MM.1S (cell line): ENCODE measurements at places on chromosomes 1 and 21.

- DNase-seq = no peak
These were observed 82.3 kb upstream of the ZC3H12A start for GRCh38 chr1:37392051-37392450.

DNA sequence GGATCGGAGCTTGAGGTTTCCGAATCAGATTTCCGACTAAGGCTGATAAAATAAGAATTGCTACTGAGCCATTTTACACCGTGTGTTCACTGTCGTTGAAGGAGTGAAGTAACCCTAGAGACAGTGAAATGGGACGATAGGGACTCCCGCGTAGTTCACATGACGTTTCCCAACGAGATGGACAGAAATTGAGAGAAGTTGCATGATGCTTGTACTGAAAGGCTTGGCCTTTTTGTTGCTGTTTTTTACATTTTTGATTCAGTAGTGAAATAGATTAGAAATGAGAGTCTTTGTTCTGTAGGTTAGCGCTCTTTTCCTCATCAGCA is 1.2 kb downstream of the KHDRBS1 start:
- DNase-seq = no peak

GRCh38 chr1:224582041-224582440 is 34.1 kb upstream of the CNIH3 start:
- DNase-seq = no peak

GRCh38 chr1:230549625-230550024 is 92.7 kb upstream of the COG2 start:
- no peak for DNase-seq

DNA sequence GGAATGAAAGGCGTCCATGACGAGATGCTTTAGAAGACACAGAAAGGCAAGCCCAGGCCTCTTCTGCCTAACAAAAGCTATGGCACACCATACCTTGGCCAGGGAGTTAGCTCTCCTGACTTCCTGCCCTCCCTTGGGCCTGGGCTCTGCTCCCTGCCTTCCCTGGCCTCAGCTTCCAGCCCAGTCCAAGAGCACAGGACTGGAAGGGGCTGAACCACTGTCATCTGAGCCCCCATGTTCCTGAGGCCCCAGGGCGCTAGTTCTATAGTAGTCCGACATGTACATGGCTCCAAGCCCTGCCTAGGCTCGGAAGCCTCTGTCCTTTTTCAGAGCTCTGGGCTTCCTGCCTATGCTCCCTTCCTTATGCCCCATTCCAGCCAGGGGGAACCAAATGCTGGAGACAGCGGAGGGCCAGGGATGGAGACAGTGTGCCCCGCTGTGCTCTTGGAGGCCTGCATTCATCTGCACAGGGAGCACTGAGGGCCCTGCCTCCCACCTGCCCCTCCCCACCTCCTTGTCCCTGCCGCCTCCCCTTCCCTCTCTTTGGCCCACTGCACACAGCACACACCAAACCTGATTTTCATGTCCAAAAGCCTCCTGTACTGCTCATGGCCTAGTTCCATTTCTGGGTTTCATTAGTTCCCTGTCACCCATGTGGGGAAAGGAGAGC is 240.1 kb downstream of the RHOU start:
- no peak for DNase-seq

- DNase-seq = peak; percentile 58
These were observed 73.8 kb downstream of the MTR start for GRCh38 chr1:236868625-236869467.

DNA sequence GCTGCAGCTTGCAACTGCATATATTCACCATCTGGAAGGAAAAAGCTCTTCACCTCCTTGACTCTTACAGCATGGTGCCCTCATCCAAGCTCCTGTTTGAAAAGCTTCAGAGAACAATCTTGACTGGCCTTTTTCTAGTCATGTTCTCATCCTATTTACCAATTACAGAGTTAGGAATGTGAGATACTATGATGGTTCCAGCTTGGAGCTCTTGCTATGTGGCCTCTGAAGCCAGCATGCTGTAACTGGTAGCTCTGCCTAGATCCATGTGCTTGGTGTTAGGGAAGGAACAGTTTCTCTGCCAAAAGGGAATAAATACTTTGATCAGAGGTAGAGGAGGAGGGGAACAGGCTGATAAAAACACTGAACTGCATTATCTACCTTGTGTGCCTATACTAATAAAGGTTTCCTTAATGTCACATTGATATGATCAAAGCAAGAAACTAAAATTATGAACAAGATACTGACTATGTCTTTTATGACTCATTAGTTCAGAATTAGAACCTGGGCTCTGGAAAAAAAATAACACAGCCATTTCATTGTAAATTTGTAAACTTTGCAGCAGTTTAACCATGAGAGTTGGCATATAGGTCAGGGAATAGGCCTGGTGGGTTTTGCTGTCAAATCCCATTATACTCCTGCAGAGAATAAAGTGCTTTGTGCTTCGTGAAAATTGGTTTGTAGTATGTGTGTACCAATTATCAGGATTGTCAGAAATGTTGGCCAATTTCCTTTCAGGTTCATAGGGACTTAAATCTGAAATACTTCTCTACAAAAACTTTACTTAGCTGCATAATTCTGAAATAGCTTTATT is 92.7 kb downstream of the LEPR start:
- no peak for DNase-seq

DNA sequence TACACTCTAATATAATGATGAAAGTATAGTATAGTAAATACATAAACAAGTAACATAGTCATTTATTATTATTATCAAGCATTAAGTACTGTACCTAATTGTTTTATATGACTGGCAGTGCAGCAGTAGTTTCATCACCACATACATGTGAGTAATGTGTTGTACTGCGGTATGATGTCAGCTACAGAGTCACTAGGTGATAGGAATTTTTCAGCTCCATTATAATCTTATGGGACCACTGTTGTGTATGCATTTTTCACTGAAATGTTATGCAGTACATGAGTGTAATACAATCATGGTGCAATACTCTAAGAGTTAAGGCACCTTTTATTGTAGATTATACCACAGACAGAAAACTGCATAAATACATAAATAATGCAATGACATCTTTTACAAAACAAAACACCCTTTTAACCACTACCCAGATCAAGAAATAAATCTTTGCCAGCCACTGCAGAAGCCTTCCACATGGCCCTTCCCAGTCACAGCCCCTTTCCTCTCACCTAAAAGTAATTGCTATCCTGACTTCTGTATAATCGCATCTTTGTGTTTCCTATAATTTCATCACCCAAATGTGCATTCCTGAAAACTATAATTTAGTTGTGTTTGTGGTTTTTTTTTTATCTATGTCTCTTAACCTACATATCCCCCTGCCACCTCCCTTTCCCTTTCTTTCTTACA is 16.3 kb downstream of the ABCD3 start:
- no peak for DNase-seq

- DNase-seq = no peak
These were observed 18.8 kb upstream of the EPS8L3 start for GRCh38 chr1:109782514-109782913.

- no peak for DNase-seq
These were observed 223.3 kb downstream of the FGGY start for GRCh38 chr1:59520194-59520593.

- DNase-seq = no peak
These were observed 54.2 kb downstream of the MIGA1 start for GRCh38 chr1:77833521-77834100.

DNA sequence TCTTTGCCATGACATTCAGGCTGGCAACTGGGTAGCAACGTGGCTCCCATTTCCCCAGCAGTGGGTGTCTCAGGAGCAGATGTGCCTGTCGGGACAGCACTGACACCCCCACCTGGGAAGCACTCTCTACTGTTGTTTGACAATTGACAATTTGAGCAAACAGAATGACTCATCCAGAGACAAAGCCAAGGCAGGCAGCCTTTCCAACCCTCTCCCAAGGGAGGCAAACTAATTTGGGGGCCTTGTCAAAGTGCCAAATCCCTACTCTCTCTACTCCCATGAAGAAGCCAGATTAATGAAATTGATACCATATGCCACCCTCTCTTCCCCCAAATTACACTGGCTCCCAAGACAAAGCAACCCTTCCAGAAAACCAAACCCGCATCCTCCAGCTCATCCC is 65.6 kb downstream of the GRIK3 start:
- no peak for DNase-seq

DNA sequence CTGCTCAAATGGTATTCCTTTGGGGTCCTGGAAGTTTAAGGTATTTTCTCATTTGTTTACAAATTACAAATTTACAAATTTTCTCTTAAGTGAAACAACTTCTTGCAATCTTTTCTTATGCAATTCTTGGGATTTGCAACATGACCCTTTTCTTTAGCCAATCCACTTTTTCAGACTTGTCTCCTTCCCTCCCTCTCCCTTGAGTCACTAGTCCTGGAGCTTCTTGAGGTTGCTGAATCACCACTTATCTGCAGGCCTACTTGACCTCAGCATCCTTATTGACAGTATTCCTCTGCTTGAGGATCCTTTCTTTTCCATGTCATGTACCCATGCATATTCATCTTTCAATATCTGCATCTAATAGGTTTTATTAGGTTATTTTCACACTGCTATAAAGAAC is 302.8 kb upstream of the ADAMTS5 start:
- DNase-seq = no peak

- DNase-seq = no peak
These were observed 70.8 kb upstream of the LBR start for GRCh38 chr1:225498549-225499136.

- DNase-seq = no peak
These were observed 81.6 kb downstream of the NPHP4 start for GRCh38 chr1:5910666-5911065.

DNA sequence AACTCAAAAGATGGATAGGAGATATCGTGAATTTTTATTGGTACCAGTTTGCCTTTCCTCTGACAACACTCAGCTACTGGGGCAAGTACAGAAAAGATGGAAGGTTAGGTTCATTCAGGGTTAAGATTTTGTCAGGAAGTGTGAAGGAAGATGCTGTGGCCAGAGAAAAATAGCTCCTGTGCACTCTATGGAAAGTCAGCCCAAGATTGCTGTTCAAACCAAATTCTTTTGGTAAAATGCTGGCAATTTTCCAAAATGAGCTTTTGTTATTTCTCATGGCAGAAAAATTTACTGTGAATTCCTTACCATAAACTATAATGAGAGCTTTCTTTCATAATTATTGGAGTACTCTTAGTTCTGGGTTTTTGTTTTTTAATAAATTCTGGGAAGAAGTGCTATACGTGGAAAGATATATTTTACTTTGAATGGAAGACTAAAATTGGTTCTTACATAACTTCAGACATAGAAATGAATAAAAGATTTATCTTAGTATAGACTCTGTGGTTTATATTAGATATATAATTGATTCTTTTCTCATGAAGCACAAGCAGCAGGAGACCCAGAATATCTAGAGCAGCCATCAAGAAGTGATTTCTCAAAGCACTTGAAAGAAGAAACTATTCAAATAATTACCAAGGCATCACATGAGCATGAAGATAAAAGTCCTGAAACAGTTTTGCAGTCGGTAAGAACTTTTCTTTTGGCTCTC is 112.2 kb downstream of the USP25 start:
- DNase-seq = no peak

GRCh38 chr1:118143831-118144230 is 41.2 kb downstream of the SPAG17 start:
- DNase-seq = no peak

DNA sequence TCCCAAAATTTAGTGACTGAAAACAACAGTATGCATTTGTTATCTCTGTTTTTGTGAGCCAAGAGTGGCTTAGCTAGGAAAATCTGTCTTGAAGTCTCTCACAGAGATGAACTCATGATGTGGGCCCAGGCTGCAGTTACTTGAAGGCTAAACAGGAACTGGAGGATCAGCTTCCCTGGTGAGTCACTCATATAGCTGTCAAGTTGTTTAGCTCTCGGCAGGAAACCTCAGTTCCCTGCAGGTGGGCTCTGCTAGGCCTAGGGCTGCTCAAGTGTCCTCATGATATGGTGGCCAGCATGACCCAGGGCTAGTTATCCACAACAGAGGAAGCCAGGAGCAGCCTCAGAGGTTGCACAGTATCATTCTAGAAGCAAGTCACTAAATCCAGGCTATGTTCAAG is 30.2 kb upstream of the DDX59 start:
- peak; percentile 85 for DNase-seq

DNA sequence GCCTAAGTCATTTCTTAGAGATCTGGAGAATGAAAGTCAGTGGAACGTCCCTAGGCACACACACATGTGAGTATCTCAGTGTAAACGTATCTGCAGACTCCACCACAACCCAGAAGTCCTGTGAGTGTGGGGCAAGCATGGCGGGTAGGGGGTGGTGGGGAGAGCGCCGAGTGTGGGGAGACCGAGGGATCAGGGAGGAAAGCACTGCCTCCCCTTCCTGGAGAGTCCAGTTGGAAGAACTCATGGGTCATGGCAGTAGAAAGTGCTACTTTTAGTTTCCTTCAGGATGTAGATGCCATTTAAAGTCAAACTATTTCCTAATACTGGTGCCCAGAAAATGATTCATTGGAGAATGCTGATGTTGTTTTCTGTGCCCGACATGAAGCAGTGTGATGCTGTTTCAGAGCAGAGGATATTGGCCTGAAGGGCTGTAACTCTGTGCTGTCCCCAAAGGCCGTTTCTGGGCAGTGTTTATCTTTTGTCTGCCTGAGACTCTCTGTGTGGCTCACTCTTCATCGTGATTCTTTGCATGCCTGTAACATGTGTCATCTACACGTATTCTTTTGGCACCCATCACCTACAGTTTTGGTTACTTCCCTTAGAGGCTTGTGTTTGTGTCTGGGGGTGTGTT is 45.7 kb upstream of the TSPAN2 start:
- no peak for DNase-seq

DNA sequence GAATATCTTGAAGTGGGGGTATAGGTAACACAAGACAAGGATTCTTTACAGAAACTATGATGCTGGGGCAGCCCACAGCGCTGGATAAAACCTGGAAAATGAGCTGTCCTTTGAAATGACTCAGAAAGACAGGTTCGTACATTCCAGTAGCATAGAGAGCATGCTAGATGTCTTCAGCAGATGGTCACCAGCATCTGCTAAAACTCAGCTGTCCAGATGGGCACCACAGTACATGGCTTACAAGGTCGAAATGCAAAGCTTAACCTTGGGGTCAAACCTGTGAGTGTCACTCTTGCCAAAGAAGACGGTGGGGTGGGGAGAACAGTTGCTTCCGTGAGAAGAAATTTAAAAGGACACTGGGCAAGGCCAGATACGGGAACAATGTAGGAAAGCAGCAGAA is 41.3 kb upstream of the TRIM45 start:
- DNase-seq = no peak

GRCh38 chr1:206924592-206925105 is 2.9 kb upstream of the FCMR start:
- no peak for DNase-seq

GRCh38 chr1:25711555-25712298 is 88.3 kb upstream of the SELENON start:
- DNase-seq = no peak

DNA sequence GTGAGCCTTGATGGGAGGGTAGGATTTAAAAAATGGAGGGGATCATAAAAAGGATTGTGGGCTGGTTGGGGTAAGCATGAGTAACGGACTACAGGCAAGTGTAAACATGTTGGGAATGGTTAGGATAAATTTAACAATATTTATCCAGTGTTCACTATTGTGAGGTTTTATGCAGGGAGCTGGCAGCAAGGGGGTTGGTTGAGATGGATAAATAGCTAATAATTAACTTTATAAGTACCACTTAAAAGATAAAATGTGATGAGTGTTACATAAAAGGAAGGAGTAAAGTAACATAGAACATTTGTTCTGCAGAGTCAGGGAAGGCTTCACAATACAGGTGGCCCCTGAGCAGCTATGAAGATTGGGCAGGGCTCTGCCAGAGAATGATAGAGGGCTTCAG is 109.0 kb downstream of the NGF start:
- DNase-seq = no peak
